NCI-H510A (cell line): ENCODE measurements at places on chromosomes 3 and 15.

- DNase-seq = no peak
These were observed 202.5 kb downstream of the UBE3A start for GRCh38 chr15:25236143-25236860.

DNA sequence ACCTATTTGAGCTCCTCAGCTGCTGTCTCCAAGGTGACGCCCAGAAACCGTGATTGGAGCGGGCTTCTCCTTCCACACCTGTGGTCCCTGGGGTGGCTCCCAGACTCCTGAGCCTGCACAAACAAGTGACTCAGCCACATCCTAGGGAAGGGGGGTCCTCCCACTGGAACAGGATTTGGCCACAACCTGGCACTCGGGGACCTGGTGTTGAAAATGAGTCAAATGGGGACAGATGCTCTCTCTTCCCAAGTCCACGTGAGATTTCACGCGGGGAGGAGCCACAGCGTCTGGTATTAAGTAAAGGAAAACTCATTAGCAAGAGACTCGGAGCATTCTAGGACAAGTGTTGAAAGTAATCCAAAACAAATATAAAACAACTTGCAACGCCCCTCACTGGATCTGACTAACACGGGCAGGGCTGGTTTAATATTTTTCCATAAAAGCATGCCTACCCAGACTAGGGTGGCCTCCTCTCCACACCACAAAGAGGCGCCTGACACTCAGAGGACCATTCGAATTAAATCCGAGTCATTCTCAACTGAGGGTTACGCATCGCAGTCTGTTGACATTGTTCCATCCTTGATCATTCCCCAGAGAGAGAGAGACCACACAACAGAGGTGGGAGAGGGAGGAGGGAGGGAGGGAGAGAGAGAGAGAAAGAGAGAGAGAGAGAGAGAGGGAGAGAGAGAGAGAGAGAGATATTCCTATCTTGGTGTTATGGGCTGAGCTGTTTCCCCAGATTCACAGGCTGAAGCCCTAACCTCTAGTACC, 74.4 kb downstream of the MGLL start:
- DNase-seq = no peak

GRCh38 chr3:77158730-77159581, 119.1 kb downstream of the ROBO2 start:
- no peak for DNase-seq

DNA sequence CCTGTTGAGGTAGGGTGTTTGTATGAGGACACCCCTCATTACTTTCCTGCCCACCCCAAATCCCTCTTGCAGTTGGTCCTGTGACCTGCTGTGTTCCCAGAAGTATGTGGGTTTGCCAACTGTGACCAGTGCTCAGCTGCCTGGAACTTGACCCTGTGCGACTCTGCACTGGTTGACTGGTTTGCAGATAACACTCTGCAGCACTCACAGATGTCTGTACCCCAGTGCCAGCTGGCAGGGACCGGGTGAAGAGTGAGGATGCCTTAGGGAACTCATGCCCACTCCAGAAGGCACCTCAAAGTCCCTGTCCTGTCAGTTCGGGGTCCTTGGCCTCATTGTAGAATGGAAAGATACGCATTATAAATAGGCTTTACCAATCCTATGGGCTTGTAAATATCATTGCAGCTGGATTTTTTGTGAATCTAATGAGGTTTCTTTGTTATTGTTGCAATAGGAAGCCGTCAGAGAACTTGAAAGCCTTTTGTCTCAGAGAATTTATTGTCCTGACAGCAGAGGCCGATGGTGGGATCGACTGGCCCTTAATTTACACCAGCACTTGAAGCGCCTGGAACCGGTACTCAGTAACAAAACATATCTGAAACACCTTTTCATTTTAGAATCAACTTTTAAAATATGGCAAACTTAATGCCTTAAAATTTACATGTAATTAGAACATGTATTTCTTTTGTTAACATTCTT, 18.2 kb downstream of the FAN1 start:
- no peak for DNase-seq

DNA sequence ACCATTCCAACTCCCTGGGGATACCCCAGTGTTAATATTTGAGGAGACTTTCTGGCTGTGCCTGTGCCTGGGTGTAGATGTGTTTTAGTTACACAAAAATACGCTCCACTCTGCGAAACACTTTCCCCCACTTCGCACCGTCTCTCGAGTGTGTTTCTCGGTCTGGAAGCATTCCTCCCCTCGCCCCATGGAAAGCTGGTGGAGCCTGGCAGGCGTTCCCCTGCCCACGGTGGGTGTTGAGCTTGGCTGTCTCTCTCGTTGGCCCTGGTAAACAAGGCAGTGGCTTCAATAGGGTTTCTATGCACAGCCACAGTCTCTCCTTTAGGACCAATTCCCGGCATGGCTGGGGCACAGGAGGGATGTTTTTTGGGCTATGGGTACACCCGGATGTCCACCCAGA, 19.3 kb downstream of the IQSEC1 start:
- DNase-seq = no peak

DNA sequence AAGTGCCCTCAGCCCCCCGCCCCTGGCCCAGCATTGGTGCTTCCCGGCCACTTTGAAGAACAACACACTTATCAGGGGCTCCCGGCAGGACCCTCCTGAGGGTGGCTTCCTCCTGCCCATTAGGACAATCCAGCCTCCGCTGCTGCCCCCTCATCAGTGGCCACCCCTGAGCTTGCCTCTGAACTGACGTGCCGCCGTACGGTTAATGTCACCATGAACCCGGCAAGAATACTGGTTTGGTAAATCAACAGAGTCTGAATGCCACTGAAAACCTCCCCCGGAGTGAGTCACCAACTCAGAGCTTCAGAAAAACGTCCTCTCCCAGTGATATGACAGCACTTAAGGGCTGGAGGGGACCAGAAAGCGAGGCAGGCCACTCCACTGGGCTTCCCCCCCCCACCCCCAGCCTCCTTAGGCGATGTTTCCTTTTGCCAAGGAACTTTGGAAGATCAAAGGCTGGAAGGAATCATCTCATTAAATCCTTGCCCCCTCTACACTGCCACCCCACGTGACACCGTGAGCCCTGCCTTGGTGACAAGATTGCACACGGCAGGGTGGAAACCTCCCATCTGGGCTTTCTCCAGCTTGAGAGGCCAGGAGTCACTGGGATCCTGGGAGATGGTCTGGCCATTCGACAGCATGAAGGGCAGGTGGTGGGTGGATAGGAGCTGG, 142.1 kb downstream of the NUP210 start:
- DNase-seq = no peak

- no peak for DNase-seq
These were observed 141.4 kb downstream of the VPS8 start for GRCh38 chr3:184953401-184953800.

GRCh38 chr15:72229076-72229946, 1.7 kb downstream of the PKM start:
- no peak for DNase-seq

- peak; percentile 19 for DNase-seq
These were observed 31.7 kb upstream of the CEMIP start for GRCh38 chr15:80747317-80748053.

- no peak for DNase-seq
These were observed 11.7 kb downstream of the ITGA11 start for GRCh38 chr15:68420186-68420684.

DNA sequence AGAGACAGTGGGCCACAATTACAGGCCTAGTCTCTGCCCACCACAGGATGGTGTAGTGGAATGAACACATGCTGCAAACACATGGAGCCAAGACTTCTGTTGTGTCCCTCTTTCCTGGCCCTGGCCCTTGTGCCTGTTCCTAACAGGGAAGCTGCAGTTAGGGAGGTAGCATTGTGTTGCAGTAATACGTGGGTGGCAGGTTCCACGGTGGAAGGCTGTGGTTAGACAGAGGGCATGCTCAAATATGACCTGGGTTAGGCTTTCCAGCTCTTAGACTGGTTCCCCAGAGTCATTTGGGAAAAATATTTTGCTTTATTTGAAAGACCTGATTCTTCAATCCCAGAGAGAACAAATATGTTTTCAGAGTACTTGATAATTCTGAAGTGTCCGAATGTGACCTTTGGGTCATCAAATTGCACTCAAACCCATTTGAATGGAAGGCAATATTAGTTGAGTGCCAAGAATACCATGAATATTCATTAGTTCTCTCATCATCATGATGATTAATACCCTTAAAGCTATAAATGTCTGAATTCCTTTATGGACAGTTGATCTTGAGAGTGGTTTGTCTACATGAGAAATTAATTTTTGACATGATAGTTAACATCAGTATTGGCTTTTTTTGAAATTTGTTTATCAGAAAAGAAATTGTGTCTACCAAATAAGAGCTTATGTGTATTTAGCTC, 28.5 kb downstream of the PLAAT1 start:
- no peak for DNase-seq

- no peak for DNase-seq
These were observed 660 bp downstream of the NECTIN3 start for GRCh38 chr3:111072031-111072921.

DNA sequence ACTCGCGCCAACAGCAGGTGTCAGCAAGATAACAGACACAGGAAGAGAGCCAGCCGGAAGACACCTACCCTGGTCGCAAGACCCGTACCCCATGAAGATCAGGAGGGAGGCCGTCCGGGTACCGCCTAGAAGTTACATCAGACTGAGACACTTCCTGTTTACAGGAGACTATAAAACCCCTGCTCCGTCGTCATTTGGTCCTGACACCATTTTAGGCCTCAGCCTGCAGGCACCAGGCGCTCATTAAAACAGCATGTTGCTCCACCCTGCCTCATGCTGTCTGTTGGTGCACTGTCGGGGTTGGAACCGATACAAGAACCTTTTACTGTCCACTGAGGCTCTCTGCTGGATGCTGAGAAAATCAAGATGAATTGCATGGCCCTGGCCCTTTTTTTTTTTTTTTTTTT, 15.6 kb upstream of the PRTG start:
- no peak for DNase-seq

DNA sequence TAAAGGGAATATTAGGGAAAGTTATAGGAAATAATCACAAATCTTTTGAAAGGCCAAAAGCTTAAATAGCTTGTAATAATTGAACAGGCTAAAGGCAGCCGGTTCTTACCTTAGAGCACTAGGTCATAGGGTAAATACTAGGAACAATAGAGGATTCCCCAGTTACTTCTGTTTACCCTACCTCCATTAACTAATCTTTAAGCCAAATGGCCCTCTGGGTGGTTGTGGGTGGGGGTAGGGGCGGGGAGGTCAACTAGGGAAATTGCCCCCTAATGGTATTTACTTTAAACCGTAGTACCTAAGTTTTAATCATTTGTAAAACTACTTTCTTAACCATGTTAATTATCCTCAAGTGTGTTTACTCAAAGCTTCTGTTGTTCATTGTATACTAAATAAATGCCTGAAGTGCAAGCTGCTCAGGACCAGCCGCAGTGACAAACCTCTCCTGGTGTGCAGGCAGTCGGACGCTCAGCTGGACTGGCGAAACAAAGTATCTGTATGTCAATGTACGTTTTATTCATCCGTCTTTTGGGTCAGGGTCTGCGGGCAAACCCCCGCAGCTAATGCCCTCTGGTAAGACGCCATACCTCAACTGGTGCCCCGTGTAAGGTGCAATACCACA, 18.9 kb downstream of the MAGEL2 start:
- DNase-seq = no peak

DNA sequence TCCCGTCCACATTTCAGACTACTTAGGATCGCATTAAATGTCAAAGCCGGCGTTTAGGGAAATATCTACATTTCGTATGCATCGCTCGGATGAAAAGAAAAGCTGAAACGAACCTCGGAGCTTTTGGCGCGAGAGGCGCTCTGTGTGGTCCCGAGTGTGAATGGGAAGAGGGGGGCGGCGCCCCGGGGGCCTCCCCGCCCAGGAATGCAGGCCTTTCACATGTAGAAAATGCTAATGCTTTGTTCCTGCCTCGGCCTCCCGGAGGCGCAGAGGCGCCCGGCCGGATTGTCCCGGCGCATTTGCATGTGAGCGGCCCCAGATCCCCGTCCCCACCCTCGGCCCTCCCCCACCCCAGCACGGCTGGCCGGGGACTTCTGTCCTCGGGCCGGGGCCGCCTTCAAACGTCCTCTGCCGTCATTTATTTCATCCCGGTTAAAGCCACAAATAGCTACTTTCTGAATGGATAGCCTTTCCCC, 37.0 kb upstream of the TRIM71 start:
- DNase-seq = peak; percentile 2

- DNase-seq = no peak
These were observed 123.8 kb downstream of the TNIK start for GRCh38 chr3:171336406-171336805.

DNA sequence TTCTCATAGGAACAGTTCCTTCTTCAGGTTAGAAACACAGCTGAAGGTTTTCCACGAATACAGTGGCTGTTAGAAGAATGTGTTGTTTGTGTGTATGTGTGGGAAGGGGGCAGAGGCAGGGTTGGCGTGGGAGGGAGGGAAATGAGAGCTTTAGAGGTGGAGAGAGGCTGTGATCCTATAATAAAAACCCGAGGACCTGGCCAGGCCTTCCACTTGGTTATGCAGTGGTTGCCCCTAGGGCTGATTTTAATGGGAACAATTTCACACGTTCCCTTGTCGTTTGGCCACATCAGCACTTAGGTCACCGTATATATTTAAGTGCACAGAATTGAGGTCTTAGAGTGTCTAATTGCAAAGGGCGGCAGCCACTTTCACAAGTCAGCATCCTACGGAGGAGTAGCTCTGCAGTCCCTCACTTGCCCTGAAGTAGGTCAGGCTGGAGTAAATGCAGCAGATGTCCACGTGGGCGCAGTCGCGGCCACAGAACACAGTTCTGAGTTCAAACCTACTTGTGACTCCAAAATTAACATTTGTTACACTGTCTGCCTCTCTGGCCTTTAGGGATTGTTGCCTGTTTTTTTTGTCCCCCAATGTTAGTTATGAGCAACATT, 85.6 kb downstream of the PDCD6IP start:
- peak; percentile 8 for DNase-seq

- DNase-seq = no peak
These were observed 122.6 kb downstream of the FBN1 start for GRCh38 chr15:48522911-48523310.

DNA sequence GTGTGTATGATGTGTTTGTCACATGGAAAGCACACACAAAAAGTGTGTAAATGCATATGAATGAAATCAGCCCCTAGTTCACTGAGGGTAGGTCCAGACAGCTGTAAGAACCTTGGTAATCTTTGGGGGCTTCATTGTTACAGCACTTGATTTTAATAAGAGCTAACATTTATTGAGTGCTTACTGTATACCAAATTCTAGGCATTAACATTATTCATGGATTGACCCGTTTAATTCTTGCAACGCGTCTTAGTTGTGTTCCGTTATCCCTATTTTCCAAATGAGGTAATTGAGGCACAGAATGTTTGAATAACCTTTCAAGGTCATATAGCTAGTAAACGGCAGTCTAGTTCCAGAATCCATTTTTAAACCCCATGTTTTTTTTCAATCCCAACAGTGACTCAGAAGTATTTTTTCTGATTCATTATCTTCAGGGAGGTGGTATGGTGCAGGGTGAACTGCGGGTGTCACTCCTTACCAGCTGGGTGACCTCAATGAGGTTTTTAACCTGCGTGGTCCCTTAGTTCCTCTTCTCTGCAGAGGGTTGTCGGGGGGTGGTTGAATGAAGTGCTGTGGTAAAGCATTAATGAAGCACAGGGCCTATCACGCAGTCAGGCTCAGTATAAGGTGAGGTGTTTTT, 14.2 kb downstream of the RAB8B start:
- no peak for DNase-seq

DNA sequence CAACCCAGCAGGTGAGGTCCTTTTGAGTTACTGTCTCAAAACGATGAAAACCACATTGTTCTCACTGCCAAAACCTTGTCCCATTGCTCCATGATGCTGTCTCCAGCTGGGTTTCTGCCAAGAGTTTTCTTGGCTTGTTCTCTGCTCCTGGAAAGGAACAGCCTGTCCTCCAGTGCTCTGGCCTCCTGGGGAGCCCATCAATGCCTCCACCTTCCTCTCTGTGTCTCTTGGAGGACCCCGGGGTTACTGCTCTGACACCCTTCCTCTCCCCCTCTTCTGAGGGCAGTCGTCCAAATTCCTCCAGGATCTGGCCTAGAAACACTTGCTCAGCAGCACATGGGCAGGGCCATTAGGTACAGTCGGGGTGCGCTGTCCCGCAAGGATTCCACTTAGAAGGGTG, 63.9 kb upstream of the RGMA start:
- no peak for DNase-seq
